Left lung (tissue), 14 donors: ENCODE measurements at places on chromosomes 6 and 20. TPM values are rescaled to one million over a fixed set of nuclear protein-coding genes. Genes with fewer than 3 reads are reported as not detected.

Gene HSPA1L
- 1.2 TPM for total RNA-seq

DNA sequence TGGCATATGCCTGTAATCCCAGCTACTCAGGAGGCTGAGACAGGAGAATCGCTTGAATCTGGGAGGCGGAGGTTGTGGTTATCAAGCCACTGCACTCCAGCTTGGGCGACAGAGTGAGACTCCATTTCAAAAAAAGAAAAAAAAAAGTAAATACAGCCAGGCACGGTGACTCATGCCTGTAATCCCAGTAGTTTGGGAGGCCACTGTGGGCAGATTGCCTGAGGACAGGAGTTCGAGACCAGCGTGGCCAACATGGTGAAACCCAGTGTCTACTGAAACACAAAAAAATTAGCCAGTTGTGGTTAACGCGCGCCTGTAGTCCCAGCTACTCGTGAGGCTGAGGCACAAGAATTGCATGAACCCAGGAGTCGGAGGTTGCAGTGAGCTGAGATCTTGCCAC, 1.5 kb upstream of the NINL start:
- DNase-seq, result no peak

DNA sequence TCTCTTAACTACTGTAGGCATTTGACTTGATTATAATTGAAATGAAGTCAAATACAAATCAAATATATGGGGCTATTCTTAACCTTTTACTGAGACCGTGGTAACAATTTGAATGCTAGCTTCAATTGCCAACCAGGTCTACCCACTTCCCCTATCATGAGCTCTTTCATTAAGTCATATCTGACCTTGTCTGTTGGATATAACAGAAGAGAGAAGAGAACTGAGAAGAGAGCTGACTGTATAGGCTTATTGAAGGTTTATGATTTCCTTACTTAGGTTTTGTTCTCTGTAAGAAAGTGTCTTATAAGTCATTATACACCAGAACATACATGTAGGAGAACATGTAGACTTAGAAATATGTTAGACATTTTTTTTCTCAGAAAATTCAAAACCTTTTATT, 549.4 kb downstream of the COL12A1 start:
- DNase-seq, result no peak

Gene BNIP5
- total RNA-seq, result not detected

Gene TAAR8
- total RNA-seq, result not detected

GRCh38 chr6:126293891-126294524, 45.9 kb upstream of the CENPW start:
- no peak for DNase-seq

Gene C6orf132
- total RNA-seq, result 20.3 TPM

- no peak for DNase-seq
Observed at GRCh38 chr6:79115553-79116182, 37.6 kb upstream of the PHIP start.

DNA sequence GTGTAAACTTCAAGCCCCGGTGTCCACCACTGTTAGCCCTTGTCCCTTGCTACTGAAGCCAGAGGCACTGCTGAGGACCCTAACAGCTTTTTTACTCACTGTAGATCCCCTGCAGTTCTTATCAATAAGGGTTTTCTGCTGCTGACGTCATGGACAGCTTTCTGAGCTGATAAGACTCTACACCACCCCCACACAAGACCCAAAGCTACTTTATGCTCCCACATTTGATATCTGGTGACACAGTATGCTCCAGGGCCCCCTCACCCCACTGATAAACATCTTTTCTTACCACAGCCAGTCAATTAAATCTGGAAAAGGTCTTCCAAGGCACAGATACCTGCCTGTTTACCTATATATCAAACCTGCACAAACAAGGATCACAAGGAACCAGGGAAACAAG, 65.3 kb downstream of the NUS1 start:
- no peak for DNase-seq

- no peak for DNase-seq
Observed at GRCh38 chr20:58791286-58791685, 59.4 kb downstream of the GNAS-AS1 start.

DNA sequence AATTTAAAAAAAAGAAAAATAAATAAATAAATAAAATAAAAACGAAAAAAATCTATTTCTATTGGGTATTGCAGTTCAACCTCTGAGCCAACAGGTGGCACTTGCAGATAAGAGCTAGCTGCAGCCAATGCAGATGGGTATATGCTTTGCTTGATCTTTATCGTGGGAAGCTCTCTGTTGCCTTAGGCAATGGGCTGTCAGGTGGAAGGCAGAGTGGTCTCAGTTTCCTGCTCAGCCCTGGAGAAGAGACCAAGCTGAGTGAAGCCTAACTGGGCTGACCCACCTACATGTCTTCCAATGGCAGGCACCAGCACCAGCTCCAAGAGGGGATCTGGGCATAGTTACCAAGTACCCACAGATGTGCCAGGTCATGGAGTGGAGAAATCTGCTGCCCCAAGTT, 95.0 kb downstream of the AK9 start:
- DNase-seq, result peak; percentile 1

DNA sequence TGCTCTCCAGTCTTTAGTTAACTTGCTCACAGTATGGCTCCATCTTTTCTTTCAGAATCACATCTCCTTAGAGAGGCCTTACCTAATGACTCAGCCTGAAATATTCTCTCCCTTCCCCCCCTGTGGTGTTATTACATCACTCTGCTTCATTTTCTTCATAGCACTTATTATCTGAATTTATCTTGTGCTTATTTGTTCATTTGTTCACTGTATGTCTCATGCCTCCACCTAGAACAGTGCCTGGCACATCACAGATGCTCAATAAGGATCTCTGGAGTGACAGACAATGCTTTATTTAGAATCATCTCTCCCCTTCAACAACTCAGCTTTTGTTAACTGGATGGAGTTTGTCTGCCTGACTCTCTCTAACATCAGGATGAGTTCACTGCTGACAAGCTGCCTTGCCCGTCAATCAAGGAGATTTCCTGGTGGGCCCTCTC, 96.6 kb upstream of the MAN1A1 start:
- DNase-seq, result no peak

Gene RIPOR2
- 18.7 TPM for total RNA-seq

- peak; percentile 13 for DNase-seq
Observed at GRCh38 chr20:5222919-5223634, 93.7 kb downstream of the PROKR2 start.

- peak; percentile 90 for DNase-seq
Observed at GRCh38 chr6:39934131-39934757, at the start of gene MOCS1. TSS of gene MOCS1 (minus strand) at chr6:39934462. CDS start at chr6:39934417, 45 bp downstream.

DNA sequence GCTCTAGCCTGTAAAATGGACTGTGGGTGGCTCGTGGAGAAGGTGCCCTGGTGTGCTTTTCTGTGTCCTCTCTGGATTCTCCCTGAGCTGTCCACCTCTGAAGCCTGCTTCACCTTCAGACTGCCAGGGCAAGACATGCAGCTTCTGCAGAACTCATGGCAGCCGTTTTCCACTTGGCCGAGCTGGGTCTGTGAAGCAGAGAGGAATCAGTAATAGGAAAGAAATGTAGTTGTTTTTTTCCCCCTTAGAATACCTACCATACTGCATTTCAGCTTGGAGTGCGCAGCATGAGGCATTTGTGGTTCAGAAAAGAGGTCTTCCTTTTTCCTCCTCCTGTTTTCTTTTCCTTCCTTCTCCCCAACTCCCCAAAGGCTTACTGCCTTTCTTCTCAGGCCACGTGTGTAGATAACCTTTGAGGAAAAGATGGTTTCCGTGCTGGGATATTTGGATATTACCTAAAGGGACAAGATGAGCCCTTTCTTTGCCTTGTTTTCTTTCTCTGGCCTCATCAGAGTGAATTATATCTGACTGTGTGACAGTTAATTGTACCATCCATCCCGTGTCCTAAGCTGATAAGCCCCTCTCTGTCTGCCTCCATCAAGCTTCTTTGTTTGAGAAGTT, 39.4 kb downstream of the RREB1 start:
- no peak for DNase-seq
